Body of pancreas (tissue), 4 donors: ENCODE measurements at places on chromosomes 6 and 20. TPM values are rescaled to one million over a fixed set of nuclear protein-coding genes. Genes with fewer than 3 reads are reported as not detected.

DNA sequence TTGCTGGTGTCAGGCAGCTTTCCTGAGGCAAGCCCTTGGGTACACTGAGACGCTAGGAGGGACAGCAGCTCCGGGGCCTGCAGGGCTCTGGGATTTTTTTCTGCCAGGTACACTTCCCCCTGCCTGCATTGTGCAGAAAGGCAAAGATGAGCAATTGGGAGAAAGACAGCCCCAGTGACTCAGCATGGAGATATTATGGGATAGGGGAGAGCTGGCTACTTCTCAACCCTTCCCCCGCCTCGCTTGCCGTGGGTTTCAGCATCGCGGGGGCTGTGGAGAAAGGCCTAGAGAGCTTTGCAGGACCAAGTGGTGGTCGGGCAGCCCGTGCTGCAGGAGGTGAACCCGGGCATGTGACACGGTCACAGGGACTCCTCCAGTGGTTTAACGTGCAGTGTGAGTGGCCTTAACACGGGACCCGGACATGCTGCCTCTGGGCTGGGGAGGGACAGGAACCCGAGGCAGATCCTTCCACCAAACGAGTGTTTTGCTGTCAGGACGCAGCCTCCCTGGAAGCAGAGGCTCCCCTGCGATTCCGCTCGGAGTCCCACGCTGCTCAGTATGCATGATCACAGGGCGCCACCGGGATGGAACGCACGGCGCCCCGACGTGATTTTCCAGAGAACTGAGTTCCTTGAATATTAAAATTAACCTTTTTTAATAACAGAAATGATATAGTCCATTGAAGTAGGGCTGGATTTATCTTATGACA is 139.9 kb downstream of the CDH4 start:
- no peaks in the 10 kb centered on the region for H3K4me1 ChIP-seq
- no peaks in the 10 kb centered on the region for H3K27me3 ChIP-seq
- H3K4me3 ChIP-seq = no peak overlapping the region
- DNase-seq = no peak

DNA sequence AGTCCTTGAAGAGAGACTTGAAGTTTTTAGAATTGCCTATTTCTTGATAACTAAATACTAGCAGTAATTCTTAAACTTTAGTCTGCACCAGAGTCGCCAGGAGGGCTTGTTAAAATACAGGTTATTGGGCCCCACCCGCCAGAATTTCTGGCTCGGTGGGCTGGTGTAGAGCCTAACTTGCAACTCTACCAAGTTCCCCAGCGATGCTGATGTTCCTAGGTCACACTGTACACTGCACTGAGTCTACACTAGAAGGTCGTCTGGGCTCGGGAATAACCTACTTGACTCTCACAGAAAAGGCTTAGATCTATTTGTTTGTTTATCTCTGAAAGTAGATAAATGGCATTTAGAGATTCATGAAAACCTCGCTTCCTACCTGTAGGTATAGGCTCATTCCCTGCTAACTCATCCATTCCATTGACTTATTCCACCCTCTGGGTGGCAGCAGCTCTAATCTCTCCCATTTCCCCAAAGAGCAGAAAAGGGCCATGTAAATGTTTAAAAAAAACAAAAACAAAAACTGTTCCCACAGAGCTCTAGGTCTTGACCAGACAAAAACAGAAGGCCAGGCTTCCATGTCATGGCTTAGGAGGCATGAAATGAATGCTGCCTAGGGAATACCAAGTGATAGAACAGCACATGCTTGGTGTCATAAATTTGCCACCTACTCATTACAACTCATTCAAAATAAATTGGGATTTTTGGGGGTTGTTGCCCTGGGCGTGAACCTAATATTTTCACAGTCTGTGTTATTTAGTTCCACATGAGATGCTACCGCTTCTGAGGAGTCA is 292.1 kb downstream of the ADGB start:
- no peak for DNase-seq
- no peak overlapping the region for H3K27ac ChIP-seq

- no peak overlapping the region for H3K4me3 ChIP-seq
- H3K36me3 ChIP-seq = no peaks in the 10 kb centered on the region
- H3K27ac ChIP-seq = peak overlapping the region; percentile 90
- peaks cover 89% of the 10 kb centered on the region for H3K4me1 ChIP-seq
- H3K27me3 ChIP-seq = no peaks in the 10 kb centered on the region
Observed at GRCh38 chr20:49690899-49691620, 22.6 kb downstream of the B4GALT5 start.

DNA sequence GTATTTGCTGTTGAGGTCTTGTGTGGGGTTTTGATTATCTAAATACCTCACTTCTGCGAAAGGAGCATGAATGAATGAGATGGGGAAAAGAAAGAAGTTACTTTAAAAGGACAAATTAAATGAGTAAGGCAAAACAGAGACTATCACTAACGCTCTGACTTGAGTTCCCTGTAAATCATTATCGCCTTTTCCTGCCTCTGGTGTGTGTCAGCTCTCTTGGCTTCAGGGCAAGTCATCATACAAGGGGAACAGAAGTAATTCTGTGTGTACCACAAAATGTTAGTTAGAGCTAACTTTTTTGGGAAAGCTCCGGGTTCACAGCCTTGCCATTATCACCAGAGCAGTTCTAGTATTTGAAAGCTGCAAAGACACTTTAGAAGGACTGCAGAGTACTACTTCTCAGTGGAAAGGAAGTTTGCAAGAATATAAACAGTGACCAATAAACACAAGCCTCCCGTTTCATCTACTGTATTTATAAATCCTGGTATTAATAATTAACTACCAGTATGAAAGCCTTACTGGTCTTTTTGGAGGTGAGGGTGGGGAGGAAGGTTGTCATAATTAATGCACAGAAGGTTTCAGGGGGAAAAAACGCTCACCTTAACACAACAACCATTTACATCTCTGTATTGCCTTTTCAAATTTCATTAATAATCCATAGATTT is 1.2 kb downstream of the DZANK1 start:
- H3K36me3 ChIP-seq = no peaks in the 10 kb centered on the region
- peaks cover 17% of the 10 kb centered on the region for H3K4me1 ChIP-seq
- no peak overlapping the region for H3K4me3 ChIP-seq
- DNase-seq = no peak
- no peaks in the 10 kb centered on the region for H3K27me3 ChIP-seq

DNA sequence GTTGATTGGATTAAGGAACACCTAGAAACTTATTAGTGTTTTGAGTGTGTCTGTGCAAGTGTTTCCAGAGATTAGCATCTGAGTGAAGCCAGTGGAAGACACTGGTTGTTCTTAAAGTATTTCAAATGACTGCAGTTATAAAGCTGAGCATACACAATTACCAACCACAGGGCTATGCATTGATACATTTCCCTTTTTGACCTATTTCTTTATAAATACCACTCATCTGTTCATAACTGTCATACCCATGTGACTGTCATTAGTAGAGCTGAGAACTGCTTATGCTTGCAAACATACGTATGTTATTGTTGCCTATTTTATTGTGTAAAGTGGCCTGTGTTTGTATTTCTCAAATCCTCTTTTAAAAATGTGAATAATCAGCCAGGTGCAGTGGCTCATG is 15.3 kb upstream of the ZC3H12D start:
- H3K27me3 ChIP-seq = no peaks in the 10 kb centered on the region
- no peak for DNase-seq
- no peak overlapping the region for H3K4me3 ChIP-seq
- H3K27ac ChIP-seq = no peak overlapping the region
- peaks cover 2% of the 10 kb centered on the region for H3K36me3 ChIP-seq
- H3K4me1 ChIP-seq = no peaks in the 10 kb centered on the region

GRCh38 chr6:88952065-88952704 is 11.2 kb downstream of the RNGTT start:
- no peaks in the 10 kb centered on the region for H3K36me3 ChIP-seq
- H3K27me3 ChIP-seq = no peaks in the 10 kb centered on the region
- no peak for DNase-seq
- H3K4me3 ChIP-seq = no peak overlapping the region
- H3K4me1 ChIP-seq = no peaks in the 10 kb centered on the region
- H3K27ac ChIP-seq = no peak overlapping the region

DNA sequence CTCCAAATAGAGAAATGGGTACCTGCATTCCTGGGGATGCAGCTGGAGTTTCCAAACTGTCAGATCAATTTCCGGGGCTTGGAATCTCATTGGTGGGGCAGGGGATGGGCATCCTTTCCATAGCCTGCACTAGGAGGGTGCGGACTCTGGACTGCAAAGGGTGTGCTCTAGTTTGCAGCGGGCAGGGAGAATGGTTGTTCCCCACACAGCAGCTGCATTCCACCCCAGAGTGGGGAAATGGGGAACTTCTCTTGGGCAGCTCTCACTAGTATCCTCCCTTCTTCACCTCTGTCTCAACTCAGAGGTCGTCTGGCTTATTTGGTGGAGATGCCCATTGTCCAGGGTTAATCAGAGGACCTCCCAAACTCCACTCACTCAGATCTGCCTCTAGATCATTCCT is 34.5 kb upstream of the CDKN1A start:
- H3K4me1 ChIP-seq = peaks cover 21% of the 10 kb centered on the region
- no peaks in the 10 kb centered on the region for H3K36me3 ChIP-seq
- H3K27ac ChIP-seq = peak overlapping the region; percentile 60
- DNase-seq = no peak

DNA sequence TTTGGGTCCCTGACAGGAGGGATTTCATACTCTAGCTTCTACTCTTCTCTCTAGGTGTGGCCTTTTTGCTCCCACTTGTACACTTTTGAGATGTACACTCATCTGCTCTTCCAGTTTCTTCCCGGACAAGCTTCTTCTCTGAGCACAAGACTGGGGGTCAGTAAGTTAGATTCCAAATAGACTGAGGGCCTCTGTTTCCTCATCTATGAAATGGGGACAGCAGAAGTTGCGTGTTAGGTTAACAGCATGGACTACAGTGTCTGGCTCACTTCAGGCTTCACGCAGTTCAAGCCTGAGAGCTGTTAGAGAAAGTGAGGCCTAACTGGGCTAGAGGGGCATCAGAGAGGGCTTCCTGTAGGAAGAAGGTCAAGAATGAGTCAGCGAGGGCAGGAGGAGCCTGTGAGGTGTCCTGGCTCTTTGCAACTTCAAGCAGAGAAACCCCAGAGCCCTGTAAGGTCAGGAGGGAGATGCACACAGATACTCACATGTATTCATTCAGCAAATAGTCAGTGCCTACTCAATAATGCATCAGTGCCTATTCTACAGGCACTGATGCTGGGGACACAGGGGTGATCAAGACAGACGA is 20.6 kb downstream of the XKR7 start:
- H3K27me3 ChIP-seq = no peaks in the 10 kb centered on the region
- no peak overlapping the region for H3K4me3 ChIP-seq
- no peak overlapping the region for H3K27ac ChIP-seq
- no peaks in the 10 kb centered on the region for H3K36me3 ChIP-seq

DNA sequence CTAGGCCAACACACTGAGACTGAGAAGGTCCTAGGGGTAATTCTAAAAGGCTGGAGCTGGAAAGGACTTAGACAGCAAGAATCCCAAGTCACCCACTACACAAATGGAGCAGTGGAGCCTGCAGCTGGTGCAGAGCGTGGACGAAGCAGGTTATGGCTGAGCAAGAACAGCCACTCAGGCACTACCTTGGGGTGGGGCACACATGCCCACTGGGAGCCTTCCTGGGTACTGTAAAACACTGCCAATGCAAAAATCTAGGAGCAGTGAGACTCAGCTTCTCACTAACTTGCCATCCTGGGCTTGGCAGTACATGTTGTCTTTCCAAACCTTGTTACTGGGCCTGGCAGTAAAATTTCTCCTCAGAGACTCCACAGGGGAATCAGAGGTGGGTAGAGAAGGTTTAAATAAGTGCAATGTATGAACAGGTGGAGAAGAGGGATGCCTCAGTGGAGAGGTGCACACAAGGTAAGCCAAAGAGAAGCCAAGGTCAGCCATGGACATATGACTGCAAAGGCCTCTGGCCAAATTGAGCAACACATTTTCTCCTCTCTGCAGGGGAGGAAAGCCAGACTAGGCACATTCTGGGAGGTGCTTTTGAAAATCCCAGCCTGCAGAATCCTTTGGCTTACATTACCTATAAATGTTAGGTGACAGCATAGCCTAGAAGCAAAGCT is 105.6 kb downstream of the TNFRSF21 start:
- no peak for DNase-seq
- H3K27me3 ChIP-seq = no peaks in the 10 kb centered on the region
- H3K36me3 ChIP-seq = no peaks in the 10 kb centered on the region
- H3K27ac ChIP-seq = no peak overlapping the region

DNA sequence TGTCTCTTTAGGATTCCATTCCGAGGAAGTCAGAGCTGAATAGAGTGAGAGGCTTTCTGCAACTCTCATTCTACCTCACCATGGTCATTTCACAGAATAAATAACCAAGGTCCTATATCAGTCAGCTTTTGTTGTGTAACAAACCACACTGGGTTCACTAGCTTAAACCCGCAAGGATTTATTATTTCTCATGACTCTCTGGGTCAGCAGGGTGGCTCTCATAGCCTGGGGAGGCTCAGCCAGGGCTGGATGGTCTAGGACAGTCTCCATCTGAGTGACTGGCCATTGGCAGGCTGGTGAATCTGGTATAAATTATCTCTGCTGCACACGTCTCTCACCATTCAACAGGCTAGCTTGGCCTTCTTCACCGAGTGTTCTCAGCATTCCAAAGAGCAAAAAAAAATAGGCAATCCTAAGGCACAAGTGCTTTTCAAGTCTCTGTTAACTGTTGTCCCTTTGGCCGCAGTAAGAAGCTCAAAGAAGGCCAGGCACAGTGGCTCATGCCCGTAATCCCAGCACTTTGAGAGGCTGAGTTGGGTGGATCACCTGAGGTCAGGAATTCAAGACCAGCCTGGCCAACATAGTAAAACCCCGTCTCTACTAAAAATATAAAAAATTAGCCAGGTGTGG is 39.7 kb downstream of the ISM1 start:
- H3K4me1 ChIP-seq = peaks cover 43% of the 10 kb centered on the region
- no peak for DNase-seq
- H3K36me3 ChIP-seq = no peaks in the 10 kb centered on the region
- H3K27ac ChIP-seq = peak overlapping the region; percentile 77
- H3K4me3 ChIP-seq = no peak overlapping the region

Gene TULP1
- not detected for total RNA-seq

Gene SLC52A3
- 1.3 TPM for total RNA-seq

Gene KIF3B
- 23.1 TPM for total RNA-seq

Gene MAP7
- total RNA-seq = 19.7 TPM

Gene IRF4
- total RNA-seq = not detected
